ENCODE measurements at places on chromosomes 6 and 20.

DNA sequence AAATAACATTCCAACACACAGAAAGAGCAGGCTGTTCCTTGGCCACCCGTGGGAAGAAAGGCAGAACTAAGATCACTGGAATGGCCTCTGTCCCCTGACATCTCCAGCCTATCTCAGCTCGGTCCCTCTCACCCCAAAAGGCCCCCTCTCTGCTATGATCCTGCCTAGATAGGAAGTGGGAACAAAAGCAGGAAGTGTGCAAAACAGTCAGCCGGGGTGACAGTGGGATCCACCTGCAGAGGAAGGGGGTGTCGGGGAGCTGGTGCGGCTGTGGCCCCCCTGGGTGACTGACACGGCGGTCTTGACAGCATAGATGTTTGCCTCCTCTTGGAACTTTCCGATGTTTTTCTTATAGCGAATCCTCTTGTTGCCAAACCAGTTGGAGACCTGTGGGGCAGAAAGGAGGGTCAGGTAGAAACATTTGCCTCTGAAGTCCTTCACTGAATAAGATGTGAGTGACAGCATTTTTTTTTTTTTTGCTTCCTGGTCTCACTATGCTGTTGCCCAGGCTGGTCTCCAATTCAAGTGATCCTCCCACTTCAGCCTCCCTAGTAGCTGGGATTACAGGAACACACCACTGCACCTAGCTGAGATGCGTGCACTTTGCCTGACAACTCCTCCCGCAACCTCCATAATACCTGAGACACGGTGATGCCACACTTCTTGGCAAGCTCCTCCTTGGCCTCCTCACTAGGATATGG is 2.8 kb downstream of the PBX2 start:
- DNase-seq, result no peak

- no peak for DNase-seq
Observed at GRCh38 chr6:41801380-41801779, 13.9 kb downstream of the TOMM6 start.

GRCh38 chr20:5170341-5170740 is 43.5 kb downstream of the CDS2 start:
- no peak for DNase-seq

DNA sequence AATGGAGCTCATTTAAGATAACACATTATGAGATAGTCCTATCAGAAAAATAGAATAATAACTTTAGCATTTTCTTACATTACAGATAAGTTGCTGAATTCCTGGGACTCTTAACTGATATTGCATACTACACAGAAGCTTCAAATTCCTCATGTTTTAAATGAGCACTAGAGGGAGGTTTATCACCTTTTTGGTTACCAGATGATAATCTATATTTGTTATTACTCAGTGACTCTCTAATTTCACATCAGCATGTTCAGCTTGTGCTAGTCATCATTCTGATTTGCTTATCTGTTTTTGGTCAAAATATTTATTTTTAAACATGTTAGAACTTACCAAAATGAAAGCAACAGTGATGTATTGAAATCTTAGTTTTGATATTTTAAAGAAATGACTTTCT is 20.5 kb upstream of the GJA10 start:
- DNase-seq, result no peak

- no peak for DNase-seq
Observed at GRCh38 chr6:4743062-4743461, 33.1 kb upstream of the CDYL start.

- no peak for DNase-seq
Observed at GRCh38 chr6:16533210-16533609, 228.1 kb downstream of the ATXN1 start.

DNA sequence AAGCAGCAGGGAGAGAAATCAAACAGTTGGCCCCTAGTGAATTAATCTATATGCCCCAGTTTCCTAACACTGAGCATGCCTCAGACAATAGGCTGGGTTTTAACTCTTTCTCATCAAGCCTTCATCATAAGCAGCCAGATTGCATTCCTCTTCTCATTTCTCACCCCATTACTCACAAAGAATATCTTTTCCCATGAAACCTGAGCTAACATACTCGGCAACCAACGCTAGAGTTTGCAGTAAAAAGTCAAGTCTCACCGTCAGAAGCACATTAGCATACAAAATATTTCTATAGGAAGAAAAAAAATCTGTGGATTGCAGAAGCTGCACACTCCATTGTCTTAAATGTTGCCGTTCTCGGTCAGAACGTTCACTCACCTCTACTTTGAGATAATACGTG is 429.9 kb upstream of the ARID1B start:
- no peak for DNase-seq

Measured in T-cell (primary cell).